ENCODE measurements at places on chromosomes 13 and 19.

DNA sequence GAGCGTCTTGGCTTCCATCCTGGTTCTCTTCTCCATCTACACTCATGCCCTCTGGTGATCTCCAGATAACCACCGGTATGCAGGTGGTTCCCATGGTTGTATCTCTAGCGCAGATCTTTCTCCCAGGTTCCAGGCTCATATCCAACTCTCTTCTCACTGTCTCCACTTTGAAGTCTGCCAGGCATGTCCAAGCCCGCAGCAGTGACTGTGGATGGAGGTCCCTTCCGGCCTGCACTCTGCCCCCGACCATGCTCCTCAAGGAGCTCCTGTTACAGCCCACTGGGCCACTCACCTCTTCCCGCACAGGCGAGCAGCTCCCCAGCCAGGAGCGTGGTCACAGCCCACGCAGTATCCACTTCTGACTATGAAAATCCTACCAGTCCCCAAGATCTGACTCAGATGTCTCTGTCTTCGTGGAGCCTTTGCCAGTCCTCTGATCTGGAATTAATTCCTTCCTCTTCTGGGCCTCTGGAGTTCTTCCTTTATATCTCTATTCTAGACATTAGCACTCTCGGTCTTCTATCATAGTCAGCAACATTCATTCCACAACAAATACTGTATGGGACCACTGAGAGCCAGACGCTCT is 100.2 kb downstream of the TEX26 start:
- no peak for DNase-seq

DNA sequence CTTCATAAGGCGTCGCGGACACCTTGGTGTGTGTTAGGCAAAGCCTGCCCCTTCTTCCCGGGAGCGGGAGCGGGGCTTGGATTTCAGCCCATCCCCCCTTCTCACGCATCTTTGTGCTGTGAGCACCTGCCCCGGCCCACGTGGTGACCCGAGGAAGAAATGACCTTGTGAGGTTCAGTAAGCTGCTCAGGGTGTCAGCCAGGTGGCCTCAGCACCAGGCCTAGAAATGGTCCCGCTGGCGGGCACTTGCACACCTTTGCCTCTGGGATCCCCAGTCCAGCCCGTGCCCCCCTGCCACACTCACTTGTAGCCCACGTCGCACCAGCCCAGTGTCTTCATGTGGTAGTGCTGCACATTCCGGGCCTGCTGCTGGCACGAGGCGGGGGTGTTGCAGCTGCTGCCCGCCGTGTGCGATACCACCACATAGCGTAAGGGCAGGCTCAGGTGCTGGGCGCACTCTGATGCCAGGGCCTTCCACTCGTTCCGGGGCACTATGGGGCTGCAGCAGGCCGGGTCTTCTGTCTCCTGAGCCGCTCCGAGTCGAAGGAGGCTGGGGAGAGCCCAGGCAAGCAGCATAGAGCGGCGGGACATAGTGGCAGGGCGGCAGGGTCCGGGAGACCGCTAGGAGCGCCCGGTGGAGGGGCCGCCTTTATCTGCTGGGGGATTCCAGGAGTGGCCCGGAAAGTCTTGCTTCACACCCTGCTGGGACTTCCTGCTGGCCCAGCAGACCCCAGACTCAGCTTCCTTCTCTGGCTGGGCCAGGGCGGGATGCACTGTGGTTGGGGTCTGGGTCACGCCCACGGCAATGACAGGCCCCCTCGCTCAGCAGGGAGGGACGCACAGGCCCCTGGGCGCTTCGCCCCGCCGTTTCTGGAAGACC is at the start of gene PGLYRP1:
TSS of gene PGLYRP1 (minus strand) at position 623 of the 880 bp plus-strand sequence. CDS start at position 591, 32 bp downstream.
- no peak for DNase-seq

- peak; percentile 48 for DNase-seq
These were observed 300.6 kb downstream of the COG6 start for GRCh38 chr13:39956036-39956435.

GRCh38 chr13:61408571-61408970 is 7.1 kb downstream of the PCDH20 start:
- DNase-seq, result no peak

GRCh38 chr13:98548230-98548629 is 28.7 kb downstream of the STK24 start:
- no peak for DNase-seq

GRCh38 chr13:44867825-44868224 is 121.4 kb downstream of the NUFIP1 start:
- no peak for DNase-seq

- peak; percentile 93 for DNase-seq
These were observed at the start of gene MBNL2 for GRCh38 chr13:97221989-97222700. Gene MBNL2, plus strand, starts transcription at chr13:97222333. Its CDS starts 53,903 bp downstream, at chr13:97276236.

GRCh38 chr13:20831254-20831653 is 57.5 kb upstream of the EEF1AKMT1 start:
- DNase-seq, result no peak

DNA sequence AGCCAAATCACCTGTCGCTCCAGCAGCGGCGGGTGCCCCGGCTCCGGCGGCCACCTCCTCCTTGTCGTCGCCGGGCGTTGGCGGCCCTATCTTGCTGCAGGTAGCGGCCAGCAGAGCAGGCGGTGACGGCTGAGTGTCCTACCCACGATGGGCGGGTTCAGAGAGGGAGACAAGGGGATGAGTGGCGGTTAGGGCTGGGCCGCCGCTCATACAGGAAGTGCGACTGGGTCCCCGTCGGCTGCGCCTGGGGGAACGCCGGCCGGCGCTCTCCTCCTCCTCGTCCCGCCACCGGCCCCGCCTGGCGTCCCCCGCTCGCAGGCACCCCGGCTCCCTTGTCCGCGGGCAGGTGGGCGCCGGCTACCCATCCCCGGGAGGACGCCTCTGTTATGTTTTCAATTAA is 1692.0 kb downstream of the SLITRK5 start:
- no peak for DNase-seq

DNA sequence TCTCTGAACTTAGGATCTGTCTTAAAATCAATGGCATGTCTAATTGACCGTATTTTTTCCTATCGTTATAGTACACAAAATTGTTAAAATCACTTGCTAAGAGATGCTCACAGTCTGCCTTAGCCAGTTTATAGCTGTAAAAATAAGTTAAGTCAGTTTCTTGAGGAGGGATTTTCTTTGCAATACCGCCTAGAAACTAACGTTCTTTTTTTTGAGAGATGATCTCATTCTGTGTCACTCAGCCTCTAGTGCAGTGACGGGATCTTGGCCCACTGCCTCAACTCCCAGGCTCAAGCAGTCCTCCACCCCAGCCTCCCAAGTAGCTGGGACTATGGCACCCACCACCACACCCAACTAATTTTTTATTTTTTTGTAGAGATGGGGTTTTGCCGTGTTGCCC is 4.4 kb downstream of the CKAP2 start:
- no peak for DNase-seq

GRCh38 chr13:99496184-99497142 is 4.8 kb upstream of the TM9SF2 start:
- peak; percentile 90 for DNase-seq

GRCh38 chr19:19871932-19872331 is 6.2 kb downstream of the ZNF253 start:
- DNase-seq, result peak; percentile 6

GRCh38 chr13:43270130-43270830 is 246.9 kb downstream of the DNAJC15 start:
- DNase-seq, result no peak

DNA sequence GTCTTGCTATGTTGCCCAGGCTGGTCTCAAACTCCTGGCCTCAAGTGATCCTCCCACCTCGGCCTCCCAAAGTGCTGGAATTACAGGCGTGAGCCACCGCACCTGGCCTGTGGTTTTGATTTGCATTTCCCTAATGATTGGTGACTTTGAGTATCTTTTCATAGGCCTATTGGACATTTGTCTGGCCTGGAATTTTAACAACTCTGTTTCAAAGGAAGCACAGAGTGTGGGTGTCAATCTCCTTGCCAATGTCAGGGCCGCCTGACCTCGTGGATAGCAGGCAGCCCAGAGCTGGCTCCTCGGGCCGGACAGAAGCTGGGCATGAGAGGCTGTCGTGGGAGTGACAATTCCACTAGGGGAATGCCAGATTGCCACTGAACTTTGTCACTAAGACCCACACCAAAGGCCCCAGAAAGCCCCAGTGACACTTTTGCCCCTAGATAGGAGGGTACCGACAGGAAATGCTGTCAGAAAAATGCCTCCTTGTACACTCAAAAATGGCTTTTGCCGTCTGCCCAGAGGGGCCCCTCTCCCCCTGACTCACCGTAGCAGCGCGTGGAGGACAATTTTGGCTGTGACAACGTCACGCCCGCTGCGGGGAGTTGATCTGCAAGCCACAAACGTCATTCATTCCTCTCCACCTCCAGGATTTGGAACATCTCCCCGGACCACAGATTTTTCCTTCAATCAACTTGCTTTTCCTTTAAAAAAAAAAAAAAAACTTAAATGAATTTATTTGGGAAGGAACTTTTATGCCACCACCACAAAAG is 11.7 kb upstream of the ADGRE5 start:
- DNase-seq, result peak; percentile 92

DNA sequence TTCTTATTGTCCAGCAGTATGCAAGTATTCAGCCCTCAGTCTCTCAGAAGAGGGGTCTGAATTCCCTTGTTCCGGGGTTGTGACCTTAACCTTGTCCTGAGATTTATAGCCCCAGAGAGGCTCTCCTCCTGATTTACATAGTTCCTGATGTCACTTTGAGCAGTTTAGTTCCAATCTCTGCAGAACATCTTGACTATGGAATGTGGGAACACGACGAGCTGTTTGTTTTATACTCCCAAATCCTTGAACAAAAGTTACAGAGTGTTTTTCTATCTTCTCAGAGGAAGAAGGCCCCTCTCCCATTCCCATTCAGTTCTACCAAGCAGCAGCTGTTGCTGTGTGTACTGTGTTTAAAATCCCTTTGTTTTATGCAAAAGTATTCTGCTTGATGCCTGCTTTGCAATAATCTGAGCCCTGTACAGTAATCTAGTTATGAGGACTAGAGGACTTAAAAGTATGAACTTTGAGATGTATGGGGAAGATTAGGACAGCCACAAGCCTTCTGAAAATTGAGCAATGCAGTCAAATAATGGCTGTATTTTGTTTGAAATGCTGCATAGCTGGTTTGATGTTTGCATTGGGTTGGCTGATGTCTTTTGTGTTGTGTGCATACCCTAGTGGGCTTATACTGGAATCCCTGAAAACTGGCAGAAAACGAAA is 74.7 kb downstream of the KL start:
- no peak for DNase-seq

DNA sequence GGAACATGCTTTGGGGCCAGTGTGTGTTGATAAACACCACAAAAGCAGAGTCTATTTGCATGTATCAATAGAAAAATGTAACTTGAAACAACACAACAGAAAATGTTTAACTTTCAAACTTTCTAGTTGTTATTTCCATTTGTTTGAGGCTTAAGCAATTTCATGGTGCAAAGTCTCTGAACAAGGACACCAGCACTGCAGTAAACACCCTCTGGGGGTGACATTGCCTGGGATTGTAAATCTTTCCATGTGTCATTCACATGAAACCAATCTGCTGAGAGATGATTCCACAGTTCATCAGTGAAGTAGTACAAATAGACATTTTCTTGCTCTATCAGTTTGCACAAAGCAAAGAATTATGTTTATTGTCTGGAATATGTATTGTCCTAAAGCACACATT is 124.5 kb downstream of the ITGBL1 start:
- no peak for DNase-seq

GRCh38 chr13:65971541-65971940 is 1258.6 kb downstream of the PCDH9 start:
- no peak for DNase-seq

DNA sequence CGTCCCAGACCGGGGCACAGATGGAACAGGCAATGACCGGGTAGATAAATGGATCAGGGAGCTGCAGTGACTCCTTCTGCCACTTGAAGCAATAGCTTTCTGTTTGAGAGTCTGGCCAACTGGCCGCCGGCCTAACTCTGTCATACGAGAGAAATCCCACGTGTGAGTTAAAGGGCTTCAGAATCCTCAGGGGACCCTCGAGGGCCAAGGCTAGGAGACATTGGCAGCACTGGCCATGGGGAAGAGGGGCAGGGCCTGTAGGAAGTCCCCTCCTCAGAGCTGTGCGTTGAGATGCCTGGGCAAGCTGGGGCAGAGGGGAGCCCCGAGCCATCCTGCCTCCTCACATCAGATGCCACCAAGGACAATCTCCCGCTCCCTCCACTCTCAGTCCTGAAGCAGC is 51.6 kb downstream of the KLF2 start:
- DNase-seq, result no peak

DNA sequence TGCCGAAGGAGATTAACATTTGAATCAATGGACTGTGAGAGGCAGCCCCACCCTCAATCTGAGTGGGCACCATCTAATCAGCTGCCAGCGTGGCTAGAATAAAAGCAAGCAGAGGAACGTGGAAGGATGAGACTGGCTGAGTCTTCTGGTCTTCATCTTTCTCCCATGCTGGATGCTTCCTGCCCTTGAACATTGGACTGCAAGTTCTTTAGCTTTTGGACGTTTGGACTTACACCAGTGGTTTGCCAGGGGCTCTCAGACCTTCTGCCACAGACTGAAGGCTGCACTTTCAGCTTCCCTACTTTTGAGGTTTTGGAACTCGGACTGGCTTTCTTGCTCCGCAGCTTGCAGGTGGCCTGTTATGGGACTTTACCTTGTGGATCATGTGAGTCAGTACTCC is 14.7 kb downstream of the NHLRC3 start:
- no peak for DNase-seq

DNA sequence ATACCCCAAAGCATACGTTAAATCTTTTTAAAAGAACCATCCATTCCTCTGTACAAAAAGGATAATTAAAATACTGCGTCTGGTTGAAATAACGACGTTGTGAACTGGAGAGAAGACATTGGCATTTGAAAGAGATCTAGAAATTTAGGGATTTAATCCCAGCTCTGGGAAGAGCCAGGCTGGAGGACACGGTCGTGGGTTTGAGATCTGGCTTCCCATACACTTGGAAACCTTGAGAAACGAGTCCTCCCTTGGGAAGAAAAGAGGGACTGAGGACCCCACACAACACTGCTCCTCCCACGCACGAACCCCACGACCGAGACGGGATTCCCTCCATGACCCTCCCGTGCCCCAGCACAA is 625 bp downstream of the ZNF709 start:
- DNase-seq, result no peak

DNA sequence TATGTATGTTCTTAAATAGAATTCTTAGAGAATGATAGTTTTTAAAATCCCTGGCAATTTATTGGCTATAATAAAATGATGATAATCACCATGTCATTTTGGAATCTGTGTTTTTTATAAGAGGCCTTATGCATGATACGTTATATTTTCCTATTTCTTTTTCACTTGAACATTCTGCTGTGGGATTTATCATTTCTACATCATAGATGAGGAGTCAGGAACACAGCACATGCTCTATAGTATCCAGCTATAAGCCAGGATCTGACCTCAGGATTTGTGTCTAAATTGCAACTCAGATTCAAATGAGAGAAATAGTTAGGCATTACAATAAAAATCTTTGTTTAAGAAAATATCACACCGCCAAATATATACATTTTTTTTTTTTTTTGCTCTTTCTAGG is 928.0 kb downstream of the EFNB2 start:
- no peak for DNase-seq

GRCh38 chr19:58562122-58563033 is 4.0 kb upstream of the UBE2M start:
- DNase-seq, result peak; percentile 55

- no peak for DNase-seq
These were observed 80.8 kb downstream of the KL start for GRCh38 chr13:33096886-33097605.

Data from activated CD4-positive, alpha-beta T cell treated with anti-CD3 and anti-CD28 coated beads, Interleukin-2, amount 50 U/mL, for 16 hours (primary cell).